Uterus (tissue), 4 donors: ENCODE measurements at places on chromosomes 13 and 19. TPM values are rescaled to one million over a fixed set of nuclear protein-coding genes. Genes with fewer than 3 reads are reported as not detected.

DNA sequence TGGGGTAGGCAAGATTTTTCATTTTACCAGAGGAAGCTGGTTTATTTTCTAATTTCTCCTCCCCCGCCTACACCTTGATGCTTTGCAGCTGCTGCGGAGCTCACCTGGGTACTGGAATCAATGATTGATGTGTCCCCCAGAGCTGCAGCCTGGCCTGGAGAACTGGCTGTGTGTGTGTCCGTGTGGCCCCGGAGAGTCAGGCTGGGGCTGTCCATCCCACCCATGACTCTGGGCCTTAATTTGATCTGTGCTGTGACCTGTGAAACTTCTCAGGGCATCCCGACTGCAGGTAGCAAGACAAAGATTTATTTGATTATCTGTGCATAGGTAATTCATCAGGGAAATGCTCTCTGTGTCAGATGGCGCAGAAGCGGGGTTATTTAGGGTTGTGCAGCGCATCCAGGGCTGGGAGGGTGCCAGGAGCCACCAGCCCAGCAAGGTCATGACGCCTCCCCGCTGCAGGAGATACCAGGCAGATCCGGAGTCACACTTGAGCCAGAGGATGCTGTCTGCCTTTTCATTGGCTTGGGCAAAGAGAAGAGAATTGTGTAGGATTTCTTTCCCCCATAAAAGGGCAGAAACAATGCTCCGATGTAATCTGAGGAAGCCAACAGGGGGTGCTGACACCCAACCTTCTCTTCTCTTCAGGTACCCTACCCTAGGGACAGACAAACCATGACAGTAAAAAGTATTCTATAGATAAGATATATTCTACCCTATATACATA lies 346.6 kb downstream of the TSHZ3 start:
- H3K36me3 ChIP-seq: no peaks in the 10 kb centered on the region
- no peaks in the 10 kb centered on the region for H3K4me1 ChIP-seq
- H3K27me3 ChIP-seq: no peaks in the 10 kb centered on the region
- no peak for DNase-seq

- H3K36me3 ChIP-seq: no peaks in the 10 kb centered on the region
- no peaks in the 10 kb centered on the region for H3K4me1 ChIP-seq
- peak; percentile 30 for DNase-seq
- no peak overlapping the region for H3K27ac ChIP-seq
- H3K27me3 ChIP-seq: no peaks in the 10 kb centered on the region
- no peak overlapping the region for H3K4me3 ChIP-seq
These were observed 204.2 kb downstream of the USP12 start for GRCh38 chr13:26967119-26968038.

DNA sequence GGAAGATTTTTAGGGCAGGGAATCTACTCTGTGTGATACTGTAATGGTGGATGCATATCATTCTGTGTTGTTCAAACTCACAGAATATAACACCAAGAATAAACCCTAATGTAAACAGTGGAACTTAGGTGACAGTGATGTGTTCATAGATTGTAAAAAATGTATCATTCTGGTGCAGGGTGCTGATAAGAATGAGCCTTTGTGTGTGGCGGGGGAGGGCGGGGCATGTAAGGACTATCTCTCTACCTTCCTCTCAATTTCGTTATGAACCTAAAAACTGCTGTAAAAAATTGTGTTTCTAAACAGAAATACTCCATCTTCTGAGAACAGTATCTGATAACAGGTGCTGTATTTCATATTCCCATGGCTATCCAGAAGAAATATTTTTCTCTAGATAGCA lies 35.6 kb downstream of the TNFRSF19 start:
- H3K4me1 ChIP-seq: no peaks in the 10 kb centered on the region
- no peaks in the 10 kb centered on the region for H3K27me3 ChIP-seq
- H3K4me3 ChIP-seq: no peak overlapping the region
- no peak overlapping the region for H3K27ac ChIP-seq

DNA sequence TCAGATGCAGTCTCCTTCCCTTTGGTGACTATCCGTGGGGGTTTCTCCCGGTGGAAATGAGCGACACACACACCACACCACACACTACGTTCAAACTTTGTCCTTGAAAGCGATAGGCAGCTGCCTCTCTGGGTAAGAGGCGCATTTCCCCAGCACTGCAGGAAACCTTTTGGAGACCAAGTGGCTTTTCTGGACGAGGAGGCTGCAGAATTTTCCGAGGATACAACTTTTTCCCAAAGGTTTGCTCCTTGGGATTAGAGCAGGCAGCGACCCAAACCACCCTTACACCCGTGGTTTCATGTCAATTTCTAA lies 38.2 kb upstream of the FLT1 start:
- no peak for DNase-seq
- no peaks in the 10 kb centered on the region for H3K36me3 ChIP-seq
- peaks cover 29% of the 10 kb centered on the region for H3K27me3 ChIP-seq
- H3K4me1 ChIP-seq: peaks cover 9% of the 10 kb centered on the region
- H3K4me3 ChIP-seq: no peak overlapping the region
- peak overlapping the region; percentile 65 for H3K27ac ChIP-seq

DNA sequence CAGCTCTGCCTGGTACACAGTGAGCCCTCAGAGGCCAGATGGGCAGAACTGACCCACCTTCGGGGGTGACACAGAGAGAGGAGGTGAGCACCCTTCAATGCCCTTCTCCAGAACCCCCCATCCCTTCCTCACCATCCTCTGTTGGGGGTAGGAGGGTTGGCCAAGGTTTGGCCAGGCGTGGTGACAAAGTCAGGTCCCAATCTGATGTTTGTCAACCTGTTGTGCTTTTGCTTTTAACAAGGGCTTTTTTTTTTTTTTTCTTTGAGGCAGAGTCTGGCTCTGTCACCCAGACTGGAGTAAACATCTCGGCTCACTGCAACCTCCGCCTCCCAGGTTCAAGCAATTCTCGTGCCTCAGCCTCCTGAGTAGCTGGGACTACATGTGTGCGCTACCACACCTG lies 7.3 kb downstream of the PTGIR start:
- no peak overlapping the region for H3K4me3 ChIP-seq
- no peaks in the 10 kb centered on the region for H3K27me3 ChIP-seq
- DNase-seq: no peak
- no peaks in the 10 kb centered on the region for H3K36me3 ChIP-seq
- peaks cover 12% of the 10 kb centered on the region for H3K4me1 ChIP-seq

DNA sequence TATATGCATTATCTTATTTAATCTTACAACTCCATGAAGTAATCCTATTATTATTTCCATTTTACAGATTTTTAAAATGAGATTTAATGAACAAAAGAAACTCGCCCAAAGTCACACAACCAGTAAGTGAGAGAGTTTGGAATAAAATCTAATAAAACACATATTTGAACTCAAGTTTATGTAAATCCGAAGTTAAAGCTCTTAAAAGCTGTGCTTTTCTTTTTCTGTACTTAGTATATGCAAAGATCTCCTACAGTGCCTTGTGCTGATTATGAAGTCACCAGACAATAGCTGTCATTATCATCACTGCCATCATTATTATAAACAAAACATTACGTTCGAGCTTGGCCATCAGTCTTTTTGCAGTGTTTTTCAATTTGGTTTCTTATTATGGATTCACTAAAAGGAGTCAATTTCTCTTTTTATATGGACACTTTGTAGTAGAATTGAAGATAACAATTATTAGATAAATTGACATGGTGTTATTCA lies 29.7 kb upstream of the ENOX1 start:
- no peaks in the 10 kb centered on the region for H3K36me3 ChIP-seq
- H3K4me1 ChIP-seq: no peaks in the 10 kb centered on the region
- no peak overlapping the region for H3K27ac ChIP-seq
- H3K27me3 ChIP-seq: no peaks in the 10 kb centered on the region
- DNase-seq: no peak
- H3K4me3 ChIP-seq: no peak overlapping the region

The SIGLEC12 gene
- not detected for total RNA-seq
